ENCODE measurements at places on chromosomes 3 and 15.

GRCh38 chr3:179796421-179796820 lies 143.6 kb downstream of the USP13 start:
- no peak for DNase-seq

DNA sequence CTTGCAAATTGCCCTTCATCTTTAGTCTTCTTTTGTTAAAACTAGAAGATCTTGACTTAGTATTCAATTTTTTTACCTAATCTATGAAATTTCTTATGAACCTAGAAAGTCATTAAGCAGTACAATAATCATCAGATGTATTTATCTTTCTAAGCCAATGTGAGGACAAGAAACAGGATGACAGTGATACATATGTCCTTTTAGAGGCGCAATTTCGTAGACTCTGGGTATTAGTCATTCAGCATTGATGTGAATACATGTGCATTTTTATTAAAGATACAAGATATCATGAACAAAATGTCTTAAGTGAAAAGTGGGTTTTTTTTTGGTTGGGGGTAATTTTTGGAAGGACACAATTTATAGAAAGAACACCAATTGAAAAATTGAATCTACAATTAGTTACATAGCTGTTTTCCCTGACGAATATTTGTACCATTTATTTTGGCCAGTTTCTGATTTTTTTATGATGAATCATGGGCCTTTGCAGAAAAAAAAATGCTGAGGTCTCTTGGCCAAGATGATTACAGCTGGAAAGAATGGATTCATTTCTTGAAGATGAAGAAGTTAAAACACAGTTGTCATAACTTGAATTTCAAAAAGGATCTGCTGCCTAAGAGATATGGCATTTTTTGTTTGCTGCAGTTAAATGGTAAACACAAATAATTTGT lies 48.9 kb upstream of the AGTR1 start:
- DNase-seq, result no peak

DNA sequence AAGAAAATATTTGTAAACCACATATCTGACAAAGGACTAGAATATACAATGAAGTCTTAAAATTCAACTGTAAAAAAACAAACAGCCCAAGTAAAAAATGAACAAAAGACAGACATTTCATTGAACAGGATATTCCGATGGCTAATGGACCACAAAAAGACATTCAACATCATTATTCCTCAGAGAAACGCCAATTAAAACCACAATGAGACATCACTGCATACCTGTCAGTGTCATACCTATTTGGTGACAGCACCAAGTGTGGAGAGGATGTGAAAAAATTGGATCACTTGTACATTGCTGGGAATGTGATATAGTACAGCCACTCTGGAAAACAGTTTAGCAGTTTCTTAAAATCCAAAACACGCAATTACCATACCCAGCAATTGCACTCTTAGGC lies 29.9 kb upstream of the TJP1 start:
- DNase-seq, result no peak

DNA sequence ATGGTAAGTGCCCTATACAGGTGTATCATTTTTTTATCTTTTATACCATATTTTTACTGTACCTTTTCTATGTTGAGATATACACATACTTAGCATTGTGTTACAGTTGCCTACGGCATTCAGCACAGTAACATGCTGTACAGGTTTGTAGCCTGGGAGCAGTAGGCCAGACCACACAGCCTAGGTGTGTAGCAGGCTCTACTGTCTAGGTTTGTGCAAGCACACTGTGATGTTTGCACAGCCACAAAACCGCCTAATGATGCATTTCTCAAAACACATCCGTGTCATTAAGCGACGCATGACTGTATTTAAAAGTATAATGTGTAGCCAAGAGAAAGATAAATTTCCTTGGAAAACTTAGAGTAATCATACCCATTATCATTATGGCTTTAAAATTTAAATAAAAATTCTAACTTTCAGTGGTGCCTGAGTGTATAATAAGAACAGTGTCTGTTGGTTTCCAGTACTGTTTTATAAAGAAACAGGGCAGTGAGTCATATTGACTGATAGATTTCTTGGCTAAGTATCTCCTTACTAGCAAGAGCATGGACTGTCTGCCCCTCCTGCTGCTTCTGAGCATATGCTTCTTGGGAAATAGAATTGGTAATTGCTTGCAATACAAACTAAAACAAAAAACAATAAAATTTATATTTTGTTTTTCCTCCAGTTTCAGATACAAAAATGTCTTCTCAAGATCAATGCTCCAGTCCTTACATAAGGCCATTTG lies 18.3 kb downstream of the CALML4 start:
- no peak for DNase-seq

- no peak for DNase-seq
Measured at GRCh38 chr15:28918141-28918983, 32.6 kb downstream of the APBA2 start.

DNA sequence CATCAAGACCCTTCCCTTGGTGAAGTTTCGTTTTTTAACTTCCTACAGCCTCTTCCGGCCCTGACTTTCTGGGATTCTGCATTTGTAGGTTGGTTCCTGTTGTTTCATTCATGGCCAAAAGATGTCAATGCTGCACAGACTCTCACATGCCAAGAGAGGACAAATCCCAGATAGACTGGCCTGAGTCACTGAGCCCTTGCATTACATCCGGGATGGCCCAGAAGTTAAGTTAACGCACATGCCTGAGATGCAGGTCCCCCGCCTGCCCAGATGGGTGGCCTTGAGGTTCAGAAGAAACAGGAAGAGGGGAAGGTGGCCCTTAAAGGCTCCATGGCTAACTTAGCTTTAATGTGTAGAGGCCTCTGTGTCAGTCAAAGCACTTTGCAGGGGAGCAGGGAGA lies 51.6 kb upstream of the SRGAP3 start:
- DNase-seq, result no peak

DNA sequence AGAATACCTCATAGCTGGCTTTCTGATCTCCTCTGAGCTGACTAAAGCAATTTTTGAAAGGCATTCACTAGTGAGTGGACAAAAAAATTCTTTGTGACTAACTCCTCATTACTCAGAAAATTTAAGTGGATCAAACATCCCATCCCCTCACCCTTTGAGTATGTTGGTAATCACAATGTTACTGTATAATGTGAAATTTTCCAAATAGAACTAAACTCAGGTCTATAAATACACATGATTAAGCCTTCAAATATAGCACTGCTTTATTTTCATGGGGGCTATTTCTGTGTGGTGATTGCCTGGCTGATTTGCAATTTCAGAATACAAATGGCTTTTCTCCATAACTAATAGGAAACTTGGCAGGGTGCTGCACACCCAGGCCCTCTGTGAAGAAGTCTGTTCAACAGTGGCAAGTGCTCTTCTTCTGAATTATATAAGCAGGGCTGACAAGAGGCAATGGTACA lies 45.9 kb upstream of the ACTC1 start:
- no peak for DNase-seq

DNA sequence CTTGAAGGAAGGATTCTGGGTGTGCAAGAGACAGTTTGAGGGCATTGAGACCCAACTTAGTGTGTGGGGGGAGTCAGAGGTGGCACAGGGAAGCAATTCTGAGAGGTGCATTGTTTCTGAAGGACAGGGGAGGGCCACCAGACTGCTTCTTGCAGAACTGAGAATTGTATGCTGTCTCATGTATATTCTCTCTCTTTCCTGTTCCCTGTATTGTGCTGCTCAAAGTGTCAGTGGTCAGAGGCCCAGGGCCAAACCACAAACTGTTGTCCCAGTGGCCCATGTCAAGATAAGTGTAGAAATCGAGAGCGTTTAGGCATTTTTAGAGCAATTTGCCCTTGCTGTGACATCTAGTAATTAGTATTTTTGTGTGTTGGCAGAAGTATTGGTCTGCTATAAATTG lies 567.1 kb downstream of the EDEM1 start:
- no peak for DNase-seq

GRCh38 chr3:189966843-189967242 lies 153.9 kb downstream of the P3H2 start:
- DNase-seq, result no peak

GRCh38 chr3:167749728-167750127 lies 14.2 kb downstream of the SERPINI1 start:
- no peak for DNase-seq

DNA sequence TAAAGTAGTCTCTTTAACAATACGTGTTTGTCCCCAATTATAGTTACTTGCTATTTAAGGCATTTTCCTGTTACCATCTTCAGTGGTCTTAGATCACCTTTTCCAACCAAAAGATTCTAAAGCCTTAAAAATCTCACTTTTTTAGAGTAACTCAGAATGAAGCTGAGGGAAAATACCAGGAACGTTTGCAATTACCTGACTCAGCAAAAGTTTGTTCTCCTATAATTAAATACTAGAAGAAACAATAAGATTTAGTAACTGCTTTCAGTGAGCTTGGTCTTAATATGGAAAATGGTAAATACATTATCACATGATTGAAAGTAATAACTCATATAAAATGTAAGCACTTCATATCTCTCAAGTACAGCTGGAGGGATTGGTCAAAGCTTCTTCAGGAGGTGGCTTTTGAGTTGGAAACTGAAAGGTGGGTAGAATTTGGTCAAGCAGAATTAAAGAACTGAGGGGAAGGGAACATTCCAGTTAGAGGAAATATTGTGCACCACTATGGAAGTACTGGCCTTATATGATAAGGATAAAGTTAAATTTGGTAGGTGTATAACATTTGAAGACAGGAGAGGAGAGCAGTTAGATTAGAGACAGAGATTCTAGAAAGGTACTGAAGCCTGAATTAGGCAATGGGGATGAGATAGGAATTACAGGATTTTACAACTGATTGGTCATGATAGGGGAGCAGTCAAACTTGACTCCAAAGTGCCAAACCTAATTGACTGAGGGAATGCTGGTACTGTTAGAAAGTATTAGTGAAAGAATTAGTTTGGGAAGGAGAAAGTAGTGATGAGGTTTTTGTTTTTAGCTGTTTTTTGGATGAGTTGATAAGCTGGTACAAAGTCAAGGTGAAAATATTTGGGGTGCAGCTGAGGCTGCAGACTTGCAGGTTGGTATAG lies 21.9 kb downstream of the TSC22D2 start:
- no peak for DNase-seq

GRCh38 chr3:58161435-58162398 lies 49.1 kb downstream of the DNASE1L3 start:
- DNase-seq, result no peak

- no peak for DNase-seq
Measured at GRCh38 chr3:170207717-170208116, 14.5 kb upstream of the PRKCI start.

- DNase-seq, result no peak
Measured at GRCh38 chr3:36332139-36332538, 48.2 kb upstream of the STAC start.

GRCh38 chr3:4981665-4982494 lies 2.6 kb downstream of the BHLHE40 start:
- no peak for DNase-seq

DNA sequence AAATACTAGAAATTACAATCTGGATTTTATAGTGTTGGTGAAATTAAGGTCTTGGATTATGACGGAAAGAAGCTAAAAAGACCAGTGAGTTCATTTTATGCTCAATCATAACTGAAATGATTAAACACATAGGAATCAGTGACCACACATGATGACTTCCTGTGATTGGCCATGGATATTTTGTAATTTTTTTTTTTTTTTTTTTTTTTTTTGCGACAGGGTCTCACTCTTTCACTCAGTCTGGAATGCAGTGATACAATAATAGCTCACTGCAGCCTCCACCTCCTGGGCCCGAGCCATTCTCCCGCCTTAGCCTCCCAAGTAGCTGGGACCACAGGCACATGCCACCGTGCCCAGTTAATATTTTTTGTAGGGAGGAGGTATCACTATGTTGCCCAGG lies 47.4 kb downstream of the PAQR5 start:
- DNase-seq, result no peak

DNA sequence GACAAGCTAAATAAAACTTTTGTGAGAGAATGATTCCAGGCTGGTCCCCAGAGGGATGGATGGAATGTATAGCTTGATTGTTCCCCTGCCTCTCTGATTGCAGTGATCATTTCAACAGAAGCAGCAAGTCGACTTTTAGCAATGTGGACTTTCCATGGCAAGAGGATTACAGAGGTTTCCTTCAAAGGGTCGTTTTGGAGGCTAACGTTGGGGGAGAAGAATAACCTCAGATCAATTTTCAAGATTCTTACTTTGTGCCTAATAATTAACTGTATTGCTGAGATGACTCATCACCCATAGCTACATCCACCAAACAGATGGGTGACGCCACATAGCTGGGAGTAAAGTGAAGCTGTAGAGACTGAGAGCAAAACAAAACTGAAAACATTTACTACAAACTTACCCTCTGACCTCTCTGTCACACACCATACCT lies 79.9 kb downstream of the GTPBP8 start:
- DNase-seq, result no peak

- no peak for DNase-seq
Measured at GRCh38 chr3:34399401-34399800, 601.0 kb downstream of the PDCD6IP start.

GRCh38 chr3:158711886-158712285 lies 20.4 kb downstream of the RARRES1 start:
- no peak for DNase-seq

DNA sequence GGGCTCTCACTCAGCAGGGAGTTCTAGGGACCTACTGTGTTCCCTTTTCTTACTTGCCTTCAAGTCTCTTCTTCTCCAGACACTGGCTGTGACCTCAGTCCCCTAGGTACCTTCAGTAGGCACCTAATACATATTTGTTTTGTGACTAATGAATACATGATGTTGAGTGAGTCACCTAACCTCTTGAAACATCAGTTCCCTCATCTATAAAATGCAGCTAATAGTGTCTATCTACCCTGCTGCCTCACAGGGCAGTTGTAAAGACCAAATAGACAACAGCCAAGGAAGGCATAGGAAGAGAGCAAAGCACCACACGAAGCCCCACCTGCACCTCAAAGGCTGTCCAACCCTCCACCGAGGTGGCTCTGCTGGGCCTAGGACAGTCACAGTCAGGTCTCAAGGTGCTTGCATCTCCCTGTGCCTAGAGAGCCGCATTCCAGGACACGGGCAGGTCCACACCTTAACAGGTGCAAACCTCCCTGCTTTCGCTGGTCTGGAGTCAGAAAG lies 29.1 kb downstream of the DAPK2 start:
- no peak for DNase-seq

GRCh38 chr3:161559177-161559998 lies 62.8 kb downstream of the OTOL1 start:
- DNase-seq, result no peak

DNA sequence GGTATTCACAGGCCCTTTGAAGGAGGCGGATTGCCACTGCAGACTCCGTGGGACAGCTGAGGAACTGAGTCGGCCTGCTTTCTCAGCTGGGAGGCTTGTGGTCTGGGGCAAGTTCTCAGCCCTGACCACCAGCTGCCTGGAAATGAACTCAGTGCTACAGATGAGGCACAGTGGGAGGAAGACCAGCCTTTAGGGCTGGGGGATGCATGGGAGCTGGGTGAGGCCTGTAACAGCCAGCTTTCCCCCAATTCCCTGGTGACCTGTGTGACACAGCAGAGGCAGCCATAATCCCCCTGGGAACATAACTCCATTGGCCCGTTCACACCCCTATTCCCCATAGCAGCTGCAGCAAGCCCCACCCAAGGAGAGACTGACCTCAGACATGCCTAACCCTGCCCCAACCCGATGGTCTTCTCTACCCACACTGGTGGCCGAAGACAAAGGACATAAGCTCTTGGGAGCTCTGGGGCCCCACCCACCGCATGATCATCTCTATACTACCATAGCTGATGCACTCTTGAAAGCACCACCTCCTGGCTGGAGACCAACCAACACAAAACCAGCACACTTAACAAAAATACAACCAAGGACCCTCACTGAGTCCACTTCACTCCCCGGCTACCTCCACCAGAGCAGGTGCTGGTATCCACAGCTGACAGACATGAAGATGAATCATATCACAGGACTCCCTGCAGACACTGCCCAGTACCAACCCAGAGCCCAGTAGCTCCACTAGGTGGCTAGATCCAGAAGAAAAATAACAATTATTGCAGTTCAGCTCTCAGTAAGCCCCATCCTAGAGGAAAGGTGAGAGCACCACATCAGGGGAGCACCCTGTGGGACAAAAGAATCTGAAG lies 24.9 kb downstream of the ZMAT3 start:
- no peak for DNase-seq
